Sciatic nerve (tissue), 2 donors: ENCODE measurements at places on chromosomes 2 and 18. TPM values are rescaled to one million over a fixed set of nuclear protein-coding genes. Genes with fewer than 3 reads are reported as not detected.

Gene SLC66A3
- 47.7 TPM for total RNA-seq

DNA sequence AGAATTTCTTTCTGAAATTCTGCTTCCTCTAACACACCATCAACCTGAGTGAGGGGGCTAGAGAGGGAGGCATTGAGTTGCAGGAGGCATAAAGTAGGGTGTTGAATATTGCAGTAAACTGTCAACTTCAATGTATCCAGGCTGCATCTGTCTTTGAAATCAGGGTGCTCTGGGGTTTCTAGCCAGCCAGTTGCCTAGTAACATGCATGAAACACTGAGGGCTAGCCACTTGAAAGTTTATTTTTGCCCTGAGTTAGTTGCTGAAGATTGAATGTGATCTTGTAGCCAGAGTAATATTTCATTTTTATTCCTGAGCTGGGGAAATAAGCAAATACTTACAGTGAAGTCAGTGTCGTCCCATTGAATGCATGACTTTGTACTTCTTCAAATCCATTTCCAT is 41.9 kb downstream of the LHCGR start:
- DNase-seq: no peak

GRCh38 chr18:70414315-70414900 is 125.6 kb downstream of the SOCS6 start:
- DNase-seq: no peak

Gene CCDC74B
- total RNA-seq: 7.5 TPM

Gene FIGN
- total RNA-seq: 22.2 TPM

- DNase-seq: no peak
Observed at GRCh38 chr2:181273986-181274385, 183.2 kb upstream of the ITGA4 start.

Gene NT5DC4
- not detected for total RNA-seq

DNA sequence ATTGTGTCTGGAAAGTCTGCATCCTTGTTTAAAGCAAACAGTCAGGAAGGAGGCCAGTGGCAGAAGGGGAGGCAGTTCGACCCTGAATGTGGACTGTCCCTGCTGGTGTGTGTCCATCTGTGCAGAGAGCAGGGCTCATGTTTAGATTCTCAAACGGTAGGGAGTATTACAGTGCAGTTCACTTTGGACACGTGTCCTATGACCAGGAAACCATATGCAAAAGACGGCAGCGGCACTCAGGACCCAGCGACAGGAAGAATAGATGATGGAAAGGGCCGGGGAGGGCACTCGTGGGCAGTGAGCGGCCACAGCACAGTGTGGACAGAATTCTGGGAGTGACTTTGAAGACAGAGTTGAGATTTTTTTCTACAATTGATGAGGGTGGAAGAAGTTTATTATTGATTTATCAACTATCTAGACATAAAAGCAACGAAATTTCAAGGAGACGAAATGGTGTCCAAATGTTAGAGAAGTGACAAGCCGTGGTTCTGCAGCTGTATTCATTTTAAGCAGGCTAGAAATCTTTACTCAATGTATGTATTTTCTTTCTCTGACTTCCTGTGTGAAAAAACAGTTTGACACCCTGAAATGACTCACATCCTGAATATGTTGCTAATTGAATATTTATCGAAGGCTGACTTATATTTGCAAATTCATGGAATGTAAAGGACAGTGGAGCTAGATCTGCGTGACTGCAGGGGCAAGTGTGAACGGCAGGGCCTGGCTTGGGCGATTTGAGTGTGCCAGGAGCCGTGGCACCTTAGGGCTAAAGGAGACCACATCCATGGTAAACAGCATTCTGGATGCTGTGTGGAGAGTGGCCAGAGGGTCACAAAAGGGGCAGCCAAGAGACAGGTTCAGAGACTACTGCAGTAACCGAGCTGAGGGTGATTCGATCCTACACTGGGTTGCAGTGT is 214.2 kb downstream of the PTGR3 start:
- DNase-seq: no peak

Gene HS1BP3
- total RNA-seq: 23.2 TPM

DNA sequence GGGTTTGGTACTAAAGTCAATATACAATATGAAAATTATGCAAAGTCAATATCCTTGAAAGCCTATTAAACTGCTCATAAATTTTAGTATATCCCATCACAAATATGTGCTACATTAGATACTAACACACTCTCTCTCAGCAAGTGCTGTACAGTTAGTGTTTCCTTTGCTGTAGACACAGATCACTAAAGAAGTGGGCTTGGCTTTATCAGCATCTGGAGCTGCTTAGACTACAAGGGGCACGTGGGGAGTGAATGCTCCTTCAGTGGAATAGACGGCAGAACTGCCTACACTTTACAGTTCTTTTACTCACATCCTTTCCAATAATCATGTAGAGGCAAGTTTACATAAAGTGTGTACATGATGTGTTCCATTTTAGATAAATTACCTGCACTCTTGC is 26.0 kb upstream of the EFEMP1 start:
- DNase-seq: no peak

- DNase-seq: no peak
Observed at GRCh38 chr2:172655091-172655837, 80.4 kb upstream of the RAPGEF4 start.

Gene ZNF512
- 46.1 TPM for total RNA-seq

DNA sequence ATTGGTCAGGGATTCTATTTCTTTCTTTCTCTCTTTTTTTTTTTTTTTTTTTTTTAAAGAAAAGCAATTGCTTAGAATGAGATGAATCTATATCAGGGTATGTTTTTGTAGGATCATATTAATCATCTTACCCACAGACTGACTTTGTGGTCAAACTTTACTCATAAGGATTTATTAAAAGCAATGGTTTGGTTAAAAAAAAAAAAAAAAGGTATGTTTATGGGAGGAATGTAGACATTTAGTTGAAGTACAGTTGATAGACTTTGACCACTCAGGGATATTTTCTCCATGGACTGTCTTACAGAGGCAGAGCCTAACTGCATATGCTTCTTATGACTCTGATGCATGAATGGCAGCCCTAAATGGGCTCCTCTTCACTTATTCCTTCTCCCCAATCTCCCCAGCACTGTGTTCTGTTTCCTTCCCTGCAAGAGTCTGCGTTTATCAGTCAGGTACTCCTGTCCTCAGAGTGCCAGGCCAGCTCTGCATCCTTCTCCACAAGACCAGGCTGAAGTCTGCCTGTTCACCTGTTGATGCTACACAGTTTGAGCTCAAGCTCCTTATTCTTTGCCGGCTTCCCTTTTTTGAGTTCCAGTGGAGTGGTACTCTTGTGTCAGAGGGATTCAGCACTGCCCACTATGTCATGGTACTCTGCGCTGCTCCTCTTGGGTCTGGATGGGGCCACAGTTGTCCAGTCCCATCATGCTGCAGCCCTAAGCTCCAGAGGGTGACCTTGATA is 24.3 kb downstream of the CRIM1 start:
- DNase-seq: no peak

- DNase-seq: no peak
Observed at GRCh38 chr2:225773148-225773547, 373.6 kb downstream of the NYAP2 start.

DNA sequence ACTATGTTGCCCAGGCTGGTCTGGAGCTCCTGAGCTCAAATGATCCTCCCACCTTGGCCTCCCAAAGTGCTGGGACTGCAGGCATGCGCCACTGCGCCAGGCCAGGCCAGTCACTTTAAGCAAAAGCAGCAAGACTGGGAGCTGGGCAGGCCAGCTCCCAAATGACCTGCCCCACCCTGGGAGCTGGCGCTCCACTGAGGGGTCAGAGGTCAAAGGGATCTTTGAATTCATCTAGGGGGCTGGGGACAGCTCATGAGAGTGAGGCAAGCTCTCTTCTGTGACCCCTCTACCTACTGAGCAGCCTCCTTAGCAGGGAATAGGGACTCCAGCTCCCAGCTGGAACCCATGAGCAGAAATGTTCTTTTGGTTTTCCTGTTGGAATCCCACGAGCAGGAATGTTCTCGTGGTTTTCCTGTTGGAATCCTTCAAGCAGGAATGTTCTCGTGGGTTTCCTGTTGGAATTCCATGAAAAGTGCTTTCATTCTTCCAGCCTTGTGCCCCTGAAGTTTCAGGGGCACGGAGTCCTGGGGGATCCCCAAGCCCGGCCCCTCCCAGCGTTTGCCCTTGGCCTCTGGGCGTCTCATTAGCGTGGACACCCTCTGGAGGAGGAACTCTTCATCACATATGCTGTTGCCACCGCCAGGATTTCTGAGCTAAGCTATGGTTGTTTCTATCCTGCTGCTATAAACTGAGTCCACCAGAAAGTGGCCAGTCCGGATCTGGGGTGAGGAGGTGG is 162.0 kb upstream of the HAAO start:
- DNase-seq: no peak

GRCh38 chr2:27042159-27042661 is 9.3 kb upstream of the AGBL5 start:
- no peak for DNase-seq

DNA sequence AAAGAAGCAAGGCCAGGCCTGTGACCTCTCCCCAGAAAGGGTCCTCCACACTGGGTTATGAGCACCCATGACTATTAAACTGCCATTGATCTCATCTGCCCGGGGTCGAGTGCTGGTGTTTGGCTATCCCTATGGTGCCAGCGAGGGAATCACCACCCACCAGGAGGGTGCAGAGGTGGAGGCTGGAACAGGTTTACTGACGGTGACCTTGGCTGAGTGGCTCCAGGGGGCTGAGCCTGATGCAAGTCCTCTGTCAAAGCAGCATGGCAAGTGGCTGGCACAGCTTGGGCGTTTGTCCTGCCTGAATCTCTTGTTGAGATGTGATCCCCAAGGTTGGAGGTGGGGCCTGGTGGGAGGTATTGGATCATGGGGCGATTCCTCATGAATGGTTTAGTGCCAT is 196.4 kb upstream of the HDAC4 start:
- DNase-seq: no peak

DNA sequence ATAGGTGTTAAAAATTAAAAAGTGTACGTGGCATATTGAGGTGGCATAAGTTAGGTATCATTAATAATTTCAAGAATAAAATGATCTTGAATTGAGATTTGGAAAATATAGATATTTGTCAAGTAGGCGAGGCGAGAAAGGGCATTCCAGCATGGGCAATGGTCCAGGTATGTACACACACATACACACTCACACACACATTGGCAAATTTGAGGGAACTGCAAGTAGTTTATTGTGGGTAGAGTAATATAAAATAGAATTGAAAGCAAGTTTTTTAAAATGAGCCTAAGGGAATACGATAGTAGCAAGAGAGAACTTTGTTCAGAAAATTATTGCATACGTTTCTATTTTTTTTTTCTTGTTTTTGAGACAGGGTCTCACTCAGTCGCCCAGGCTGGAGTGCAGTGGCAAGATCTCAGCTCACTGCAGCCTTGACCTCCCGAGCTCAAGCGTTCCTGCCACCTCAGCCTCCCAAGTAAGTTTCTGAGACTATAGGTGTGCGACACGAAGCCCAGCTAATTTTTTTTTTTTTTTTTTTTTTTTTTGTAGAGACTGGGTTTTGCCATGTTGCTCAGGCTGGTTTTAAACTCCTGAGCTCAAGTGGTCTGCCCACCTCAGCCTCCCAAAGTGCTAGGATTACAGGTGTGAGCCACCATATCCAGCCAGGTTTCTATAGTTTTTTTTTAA is 96.7 kb upstream of the SLC39A10 start:
- DNase-seq: no peak

DNA sequence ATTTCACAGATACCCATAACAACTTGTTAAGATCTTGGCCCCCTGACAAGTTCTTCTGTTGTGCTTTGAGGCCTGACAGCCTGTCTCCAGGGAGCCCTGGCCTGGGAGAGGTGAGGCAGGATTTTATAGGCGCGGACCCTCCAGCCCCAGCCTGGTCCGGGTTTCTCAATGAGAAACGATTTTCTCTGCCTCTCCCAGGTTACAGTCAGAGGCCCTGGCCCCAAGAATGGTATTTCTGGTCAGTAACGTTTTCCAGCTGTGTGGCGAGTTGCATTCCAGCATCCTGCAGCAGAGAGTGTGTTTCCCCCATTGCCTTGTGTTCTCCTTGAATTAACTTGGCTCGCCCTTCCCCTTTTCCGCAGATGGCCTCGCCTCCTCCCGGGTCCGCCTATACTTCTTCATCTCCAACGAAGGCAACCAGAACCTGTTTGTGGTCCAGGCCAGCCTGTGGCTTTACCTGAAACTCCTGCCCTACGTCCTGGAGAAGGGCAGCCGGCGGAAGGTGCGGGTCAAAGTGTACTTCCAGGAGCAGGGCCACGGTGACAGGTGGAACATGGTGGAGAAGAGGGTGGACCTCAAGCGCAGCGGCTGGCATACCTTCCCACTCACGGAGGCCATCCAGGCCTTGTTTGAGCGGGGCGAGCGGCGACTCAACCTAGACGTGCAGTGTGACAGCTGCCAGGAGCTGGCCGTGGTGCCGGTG is 3.0 kb downstream of the INHBB start:
- no peak for DNase-seq

Gene C2orf72
- 2.7 TPM for total RNA-seq

DNA sequence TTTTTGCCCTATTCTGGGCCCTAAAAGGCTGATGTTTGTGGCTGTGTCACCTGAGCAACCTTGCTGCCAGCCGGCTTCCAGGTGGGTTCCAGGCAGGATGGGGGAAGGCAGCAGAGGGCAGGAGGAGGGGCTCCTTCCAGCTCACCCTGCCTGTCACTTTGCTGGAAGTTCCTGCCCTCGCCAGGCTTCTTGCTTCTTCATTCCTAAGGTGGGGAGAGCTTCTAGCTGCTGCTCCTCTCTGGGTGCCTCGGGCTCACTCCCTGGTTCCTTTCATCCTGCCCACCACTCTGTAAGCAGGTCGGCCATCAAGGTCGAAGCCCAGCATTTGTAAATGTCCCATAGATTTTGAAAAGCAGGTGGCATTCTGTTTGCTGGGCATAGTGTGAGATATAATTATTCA is 249.4 kb upstream of the HS6ST1 start:
- DNase-seq: no peak

GRCh38 chr2:149513461-149513860 is 74.1 kb downstream of the MMADHC start:
- no peak for DNase-seq

Gene SOX11
- not detected for total RNA-seq

Gene TMEFF2
- total RNA-seq: not detected

GRCh38 chr2:10103179-10103578 is 19.4 kb upstream of the RRM2 start:
- no peak for DNase-seq

GRCh38 chr2:74081030-74081762 is 66.5 kb downstream of the BOLA3 start:
- DNase-seq: no peak

DNA sequence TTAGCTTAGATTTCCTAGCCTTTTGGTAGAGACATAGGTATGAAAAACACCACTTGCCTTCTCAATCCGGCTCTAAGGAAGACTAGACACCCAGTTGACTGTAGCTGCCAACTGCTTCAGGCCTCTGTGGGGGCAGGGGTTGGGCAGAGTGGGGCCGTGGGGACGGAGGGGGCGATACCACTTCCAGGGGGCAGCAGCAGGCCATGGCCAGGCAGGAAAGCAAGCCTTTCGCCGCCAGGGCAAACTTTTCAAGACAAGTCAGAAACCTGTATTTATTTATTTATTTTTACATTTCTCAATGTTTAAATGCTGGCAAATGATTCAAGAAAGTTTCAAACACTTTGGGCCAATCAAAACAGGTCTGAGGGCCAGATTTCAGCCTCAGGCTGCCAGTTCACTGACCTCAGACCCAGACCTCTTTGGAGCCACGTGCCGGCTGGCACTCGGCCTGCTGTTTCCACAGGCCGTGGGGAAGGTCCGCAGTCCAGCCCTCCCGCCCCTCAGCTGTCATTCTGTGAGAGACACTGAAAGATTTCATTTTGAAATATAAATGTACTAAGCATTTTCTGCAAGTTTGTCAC is 63.8 kb downstream of the MEX3C start:
- DNase-seq: no peak

Gene MROH2A
- not detected for total RNA-seq
